ENCODE measurements at places on chromosomes 3 and 15.

GRCh38 chr3:66665021-66665695, 164.3 kb upstream of the LRIG1 start:
- no peak for DNase-seq

GRCh38 chr3:124838963-124839362, 48.2 kb downstream of the ITGB5 start:
- DNase-seq, result no peak

- DNase-seq, result no peak
These were observed 132.5 kb downstream of the APBA2 start for GRCh38 chr15:29018120-29018805.

- DNase-seq, result peak; percentile 82
These were observed 369.1 kb downstream of the RBMS3 start for GRCh38 chr3:29649815-29650547.

GRCh38 chr3:58163234-58163633, 47.5 kb downstream of the DNASE1L3 start:
- no peak for DNase-seq

GRCh38 chr15:60541481-60542299, 62.7 kb upstream of the ICE2 start:
- DNase-seq, result no peak

DNA sequence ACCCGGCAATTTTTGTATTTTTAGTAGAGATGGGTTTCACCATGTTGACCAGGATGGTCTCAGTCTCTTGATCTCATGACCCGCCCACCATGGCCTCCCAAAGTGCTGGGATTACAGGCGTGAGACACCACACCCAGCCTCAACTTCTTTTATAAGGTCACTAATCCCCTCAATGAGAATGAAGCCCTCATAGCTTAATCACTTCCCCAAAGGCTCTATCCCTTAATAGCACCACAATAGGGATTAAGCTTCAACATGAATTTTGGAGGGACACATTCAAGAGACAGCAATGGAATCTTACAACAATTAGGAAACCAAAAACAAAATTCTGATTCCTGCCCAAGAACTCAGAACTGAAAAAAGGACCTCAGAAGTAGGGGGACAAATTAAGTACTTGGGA, 126.8 kb downstream of the ATP1B3 start:
- no peak for DNase-seq

DNA sequence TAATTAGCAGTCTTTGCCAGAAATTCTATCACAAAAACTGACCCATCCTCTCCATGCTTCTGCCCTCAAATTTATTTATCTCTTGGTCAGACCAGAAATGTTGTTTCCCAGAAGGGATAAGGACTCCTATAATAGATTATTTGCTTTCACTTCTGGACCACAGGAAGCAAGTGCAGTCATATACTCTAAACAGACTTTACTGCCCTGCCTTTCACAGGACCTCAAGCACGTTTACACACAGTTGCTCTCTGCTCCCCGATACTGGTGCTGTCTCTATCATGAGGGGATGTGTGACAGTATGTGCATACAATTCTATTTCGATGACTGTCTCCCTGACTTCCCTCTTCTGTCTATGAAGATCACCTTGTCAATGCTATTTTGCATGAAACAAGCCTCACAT, 205.5 kb upstream of the TGFBR2 start:
- no peak for DNase-seq

DNA sequence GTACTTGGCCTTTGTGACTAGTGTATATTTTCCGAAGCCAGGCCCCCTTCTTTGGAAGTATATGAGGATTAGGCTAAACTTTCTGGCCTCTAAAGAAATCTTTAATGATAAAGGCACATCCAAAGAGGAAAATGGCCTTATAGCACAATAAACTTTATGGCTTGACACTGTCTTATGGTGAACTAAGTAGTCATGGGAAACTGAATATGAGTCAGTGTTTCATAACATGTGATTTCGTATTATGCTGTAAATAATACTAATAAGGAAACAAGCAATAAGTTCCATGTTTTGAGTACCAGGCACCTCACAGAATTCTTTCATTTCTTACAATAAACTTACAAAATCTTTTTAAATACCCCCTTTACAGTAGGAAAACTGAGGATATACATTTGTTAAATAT, 8.2 kb downstream of the ZPLD1 start:
- DNase-seq, result no peak

DNA sequence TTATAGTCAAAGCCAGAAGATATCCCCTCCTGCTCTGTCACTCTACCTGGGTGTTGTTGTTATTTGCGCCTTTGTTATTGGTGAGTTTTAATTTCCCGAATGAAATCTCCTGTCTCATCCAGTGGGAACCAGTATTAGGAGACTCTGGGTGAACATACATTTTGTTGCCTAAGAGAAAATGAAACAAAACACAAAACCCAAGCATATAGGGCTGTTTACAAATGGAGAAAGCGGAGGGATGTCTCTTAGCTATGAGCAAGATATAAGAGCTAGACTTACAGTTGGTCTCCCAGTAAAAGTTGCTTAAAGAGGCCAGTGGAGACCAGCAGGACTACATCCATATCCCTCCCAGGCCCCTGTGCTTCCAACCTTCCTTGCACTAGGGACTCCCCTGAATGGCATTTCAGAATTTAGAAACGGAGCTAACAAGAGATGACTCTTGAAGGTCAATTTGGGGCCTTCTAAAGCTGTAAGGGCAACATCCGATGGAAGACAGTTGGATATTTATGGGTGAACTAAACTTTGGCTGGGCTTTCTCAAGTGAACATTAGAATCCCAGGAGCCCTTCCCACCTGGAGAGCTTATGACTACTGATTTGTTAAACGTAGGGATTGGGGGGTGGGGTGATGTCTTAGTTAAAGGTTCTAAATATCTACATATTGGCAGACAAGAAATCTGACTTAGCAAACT, 2.7 kb downstream of the EOMES start:
- no peak for DNase-seq

GRCh38 chr3:43693594-43693993, 2.9 kb downstream of the ABHD5 start:
- no peak for DNase-seq

GRCh38 chr3:17535274-17535673, 207.2 kb downstream of the TBC1D5 start:
- no peak for DNase-seq

GRCh38 chr3:47283591-47284364, 1.0 kb downstream of the KLHL18 start:
- no peak for DNase-seq

DNA sequence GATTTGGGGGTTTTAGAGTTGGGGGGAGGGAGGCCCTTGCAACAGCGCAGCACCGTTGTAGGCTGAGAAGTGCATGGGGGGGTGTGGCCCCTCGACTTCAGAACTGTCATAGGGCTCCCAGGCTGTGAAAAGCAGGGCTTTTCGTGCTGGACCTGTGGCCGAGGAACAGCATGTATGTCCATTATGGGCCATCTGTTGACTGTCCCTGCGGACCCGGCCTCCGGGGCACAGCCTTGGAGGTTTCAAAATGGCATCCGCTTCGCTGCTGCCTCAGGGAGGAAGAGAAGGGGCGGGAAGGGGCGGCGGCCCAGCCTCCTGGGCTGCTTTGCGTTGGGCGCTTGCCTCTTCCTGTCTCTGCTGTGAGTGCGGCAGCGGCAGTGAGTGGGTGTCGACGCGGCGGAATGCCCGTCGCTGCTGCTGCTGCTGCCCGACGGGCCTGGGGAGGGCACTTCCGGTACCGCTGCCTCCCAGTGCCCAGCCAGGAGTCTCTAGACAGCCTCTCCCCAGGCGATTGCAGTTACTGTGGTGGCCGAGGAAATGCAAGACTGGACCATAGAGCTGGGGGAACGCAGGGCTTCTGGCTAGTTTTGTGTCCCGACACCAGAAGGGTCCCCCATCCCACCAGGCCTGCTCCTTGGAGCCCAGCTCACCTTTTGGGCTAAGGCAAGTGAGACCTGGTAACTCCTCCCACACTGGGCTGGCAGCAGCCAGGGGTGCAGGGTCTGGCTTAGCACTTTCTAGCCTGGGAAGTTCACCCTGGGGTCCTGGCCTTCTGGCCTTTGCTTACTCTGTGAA, 1.9 kb downstream of the GNAI2 start:
- DNase-seq, result peak; percentile 91

GRCh38 chr15:98288091-98288590, 327.6 kb downstream of the ARRDC4 start:
- DNase-seq, result no peak

- no peak for DNase-seq
These were observed 6.9 kb upstream of the UBE2E1 start for GRCh38 chr3:23798876-23799275.

DNA sequence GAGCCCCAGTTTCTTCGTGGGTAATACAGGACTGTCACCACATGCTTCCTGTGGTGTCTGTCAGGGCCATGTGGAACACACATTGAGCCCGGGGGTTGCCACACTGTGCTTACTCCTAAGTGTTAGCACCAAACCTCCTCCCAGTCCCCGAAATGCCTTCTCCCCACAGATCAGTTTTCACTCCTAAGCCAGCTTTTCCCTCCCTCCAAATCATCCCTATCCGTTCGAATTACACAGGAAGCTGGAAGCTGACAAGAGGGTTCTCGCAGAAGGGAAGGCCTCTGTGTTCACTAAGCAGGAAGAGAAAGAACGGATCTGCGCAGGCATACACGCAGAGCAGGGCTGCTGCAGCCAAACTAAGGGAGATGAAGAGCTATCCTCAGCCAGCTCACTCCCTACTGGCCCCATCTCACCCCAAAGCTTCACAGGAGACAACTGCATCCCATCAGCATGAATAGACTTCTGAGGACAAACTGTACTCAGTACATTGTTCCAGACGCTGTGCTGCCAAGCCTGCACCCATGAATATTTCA, 32.3 kb downstream of the XXYLT1 start:
- peak; percentile 50 for DNase-seq

- DNase-seq, result peak; percentile 83
These were observed 25.3 kb downstream of the ANP32A start for GRCh38 chr15:68795298-68795848.

DNA sequence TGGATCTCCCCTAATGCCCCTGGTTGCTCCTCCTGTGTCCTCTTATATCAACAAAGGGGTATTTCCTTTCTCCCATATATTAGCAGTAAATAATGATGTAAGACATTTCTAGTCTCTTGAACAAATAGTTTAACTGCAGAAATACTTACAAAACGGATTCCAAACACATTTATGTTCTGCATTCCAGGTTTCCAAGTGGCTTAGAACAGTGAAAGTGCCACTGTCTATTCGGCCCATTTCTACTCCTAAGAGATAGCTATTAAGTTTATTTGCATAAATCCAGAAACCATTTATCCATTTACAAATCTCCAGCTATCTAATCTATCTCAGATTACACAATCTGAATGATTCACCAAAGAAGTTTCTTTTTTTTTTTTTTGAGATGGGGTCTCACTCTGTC, 55.8 kb upstream of the FRMD4B start:
- DNase-seq, result peak; percentile 27

GRCh38 chr3:8589880-8590556, 54.6 kb downstream of the SSUH2 start:
- peak; percentile 71 for DNase-seq

GRCh38 chr15:92421976-92422375, 28.3 kb downstream of the ST8SIA2 start:
- DNase-seq, result peak; percentile 69

GRCh38 chr3:126518779-126519177, 1.2 kb upstream of the UROC1 start:
- DNase-seq, result no peak

- no peak for DNase-seq
These were observed 42.2 kb downstream of the FOXP1 start for GRCh38 chr3:71541313-71541712.

DNA sequence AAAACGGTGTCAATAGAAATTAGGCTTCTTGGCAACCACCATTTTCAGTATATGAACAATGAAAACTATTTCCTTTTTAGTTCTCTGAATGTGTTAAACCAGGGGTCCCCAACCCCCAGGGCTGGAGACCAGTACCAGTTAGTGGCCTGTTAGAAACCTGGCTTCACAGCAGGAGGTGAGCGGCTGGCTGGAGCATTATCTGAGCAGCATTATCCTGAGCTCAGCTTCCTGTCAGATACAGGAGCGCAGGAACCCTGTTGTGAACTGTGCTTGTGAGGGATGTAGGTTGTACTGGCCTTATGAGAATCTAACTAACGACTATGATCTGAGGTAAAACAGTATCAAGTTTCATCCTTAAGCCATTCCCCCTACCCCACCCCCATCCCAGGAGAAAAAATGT, 328.7 kb downstream of the ZBBX start:
- no peak for DNase-seq

GRCh38 chr3:114624047-114624445, 330.2 kb downstream of the TIGIT start:
- peak; percentile 29 for DNase-seq

GRCh38 chr3:197050511-197050910, 20.9 kb upstream of the MELTF start:
- no peak for DNase-seq

DNA sequence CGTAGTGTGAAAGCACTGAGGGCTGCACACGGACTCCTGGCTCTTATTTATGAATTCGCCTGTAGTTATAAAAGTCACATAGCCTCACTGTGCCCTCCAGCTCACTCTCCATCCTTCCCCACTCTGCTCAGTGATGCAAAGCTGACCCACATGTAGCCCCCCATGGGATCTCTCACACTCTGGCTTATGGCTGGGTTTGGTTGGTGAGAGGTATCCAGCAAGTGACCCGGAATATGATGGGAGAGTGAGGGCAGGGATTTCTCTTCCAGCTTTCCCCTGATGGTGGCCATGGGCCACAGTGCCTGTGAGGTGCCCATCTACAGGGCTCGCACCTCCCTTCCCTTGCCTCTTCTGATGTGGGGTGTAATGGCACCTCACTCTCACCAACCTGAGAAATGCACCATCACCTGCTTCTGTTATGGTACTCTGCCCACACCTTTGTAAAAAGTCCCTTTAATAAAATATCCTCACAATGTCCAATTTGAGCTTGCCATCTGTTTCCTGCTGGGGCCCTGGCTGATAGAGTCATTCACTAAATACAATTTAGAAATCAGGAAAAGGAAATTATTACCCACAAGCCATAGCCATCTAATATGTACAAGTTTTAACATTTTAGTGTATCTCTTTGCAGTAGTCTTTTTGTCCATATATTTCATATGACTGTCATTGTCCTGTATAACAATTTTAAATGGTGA, 93.6 kb downstream of the SCN11A start:
- DNase-seq, result no peak

DNA sequence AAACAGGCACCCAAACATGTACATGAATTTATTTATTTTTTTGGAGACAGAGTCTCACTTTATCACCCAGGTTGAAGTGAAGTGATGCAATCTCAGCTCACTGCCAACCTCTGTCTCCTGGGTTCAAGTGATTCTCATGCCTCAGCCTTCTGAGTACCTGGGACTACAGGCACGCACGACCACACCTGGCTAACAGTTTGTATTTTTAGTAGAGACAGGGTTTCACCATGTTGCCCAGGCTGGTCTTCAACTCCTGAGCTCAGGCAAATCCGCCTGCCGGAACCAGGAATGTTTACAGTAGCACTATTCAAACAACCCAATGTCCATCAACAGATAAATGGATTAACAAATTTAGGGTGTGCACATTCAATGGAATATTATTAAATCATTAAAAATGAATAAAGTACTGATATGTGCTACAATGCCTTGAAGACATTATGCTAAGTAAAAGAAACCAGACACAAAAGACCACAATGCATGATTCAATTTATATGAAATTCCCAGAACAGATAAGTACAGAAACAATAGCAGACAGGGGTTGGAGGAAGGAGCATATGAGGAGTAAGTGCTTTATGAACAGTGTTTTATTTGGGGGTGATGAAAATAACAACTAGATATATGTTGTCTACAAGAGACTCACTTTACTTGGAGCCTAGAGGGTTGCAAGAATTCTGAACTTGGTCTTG, 1.3 kb downstream of the LEO1 start:
- DNase-seq, result no peak

GRCh38 chr3:159236321-159236720, 434.5 kb downstream of the MFSD1 start:
- peak; percentile 22 for DNase-seq

All from fibroblast of skin of back (primary cell).